ENCODE measurements at places on chromosomes 5 and 9.

GRCh38 chr5:19322716-19323485 is 665.1 kb downstream of the CDH18 start:
- DNase-seq, result peak; percentile 95

DNA sequence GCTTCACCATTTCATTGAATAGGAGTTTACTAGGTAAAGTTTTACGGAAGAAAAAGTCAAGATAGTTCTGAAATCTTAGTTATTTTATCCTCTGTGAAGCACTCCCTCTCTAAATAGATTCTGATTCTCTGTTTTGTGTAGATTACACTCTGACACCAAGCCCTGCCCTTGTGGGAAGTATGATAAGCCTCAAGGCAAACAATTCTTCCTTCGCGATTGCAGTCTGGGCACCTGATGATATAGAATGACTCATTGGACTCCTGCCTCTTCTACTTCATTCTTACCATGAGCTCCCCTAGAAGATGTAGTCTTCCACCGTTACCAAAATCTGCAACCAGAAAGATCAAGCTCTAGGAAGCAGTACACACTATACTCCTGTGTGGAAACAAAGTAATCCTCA is 626.9 kb upstream of the PTGER4 start:
- DNase-seq, result peak; percentile 76

DNA sequence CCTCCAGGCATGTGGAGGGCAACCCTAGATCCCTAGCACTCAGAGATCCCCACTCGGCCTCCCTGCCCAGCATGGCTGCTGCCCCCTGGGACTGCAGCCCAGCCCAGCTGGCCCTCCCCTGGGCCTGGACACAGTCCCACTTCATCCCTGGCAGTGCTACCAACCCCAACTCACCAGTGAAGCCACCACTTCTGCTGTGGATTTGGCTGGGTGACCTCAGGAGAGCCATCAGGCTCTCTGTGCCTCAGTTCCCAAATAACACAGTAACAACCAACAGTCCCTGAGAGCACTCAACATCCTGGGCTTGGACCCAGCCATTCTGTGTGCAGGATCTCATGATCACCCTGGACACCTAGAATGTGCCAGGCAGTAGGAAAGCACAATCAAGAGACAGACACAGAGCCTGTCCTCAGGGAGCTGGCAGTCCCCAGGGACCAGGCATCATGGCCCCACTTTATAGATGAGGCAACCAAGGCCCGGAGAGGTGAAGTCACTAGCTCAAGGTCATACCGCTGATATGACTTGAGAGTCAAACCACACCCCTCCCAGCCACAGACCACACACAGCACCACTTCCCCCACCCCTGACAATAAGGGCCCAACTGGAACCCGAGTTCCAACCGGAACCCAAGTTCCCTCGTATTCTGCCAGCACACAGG is 4.7 kb upstream of the PSMB7 start:
- no peak for DNase-seq

- DNase-seq, result no peak
Measured at GRCh38 chr5:128099944-128100343, 16.4 kb downstream of the SLC12A2 start.

DNA sequence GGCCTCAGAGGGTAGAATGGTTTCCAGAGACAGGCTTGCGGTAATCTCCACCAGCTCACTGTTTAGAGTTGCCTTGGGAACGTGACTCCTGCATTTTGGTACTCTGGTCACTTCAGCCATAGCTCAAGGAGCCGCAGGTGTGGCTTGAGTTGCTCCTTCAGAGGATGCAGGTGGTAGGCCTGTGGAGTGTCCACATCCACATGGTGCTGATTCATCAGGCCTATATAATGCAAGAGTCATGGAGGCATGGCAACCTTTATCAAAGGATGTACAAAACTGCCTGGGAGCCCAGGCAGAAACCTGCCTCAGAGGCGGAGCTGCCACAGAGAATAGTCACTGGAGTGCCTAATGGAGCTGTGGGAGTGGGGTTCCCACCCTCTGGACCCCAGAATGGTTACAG is 114.2 kb downstream of the ANXA1 start:
- DNase-seq, result peak; percentile 25

DNA sequence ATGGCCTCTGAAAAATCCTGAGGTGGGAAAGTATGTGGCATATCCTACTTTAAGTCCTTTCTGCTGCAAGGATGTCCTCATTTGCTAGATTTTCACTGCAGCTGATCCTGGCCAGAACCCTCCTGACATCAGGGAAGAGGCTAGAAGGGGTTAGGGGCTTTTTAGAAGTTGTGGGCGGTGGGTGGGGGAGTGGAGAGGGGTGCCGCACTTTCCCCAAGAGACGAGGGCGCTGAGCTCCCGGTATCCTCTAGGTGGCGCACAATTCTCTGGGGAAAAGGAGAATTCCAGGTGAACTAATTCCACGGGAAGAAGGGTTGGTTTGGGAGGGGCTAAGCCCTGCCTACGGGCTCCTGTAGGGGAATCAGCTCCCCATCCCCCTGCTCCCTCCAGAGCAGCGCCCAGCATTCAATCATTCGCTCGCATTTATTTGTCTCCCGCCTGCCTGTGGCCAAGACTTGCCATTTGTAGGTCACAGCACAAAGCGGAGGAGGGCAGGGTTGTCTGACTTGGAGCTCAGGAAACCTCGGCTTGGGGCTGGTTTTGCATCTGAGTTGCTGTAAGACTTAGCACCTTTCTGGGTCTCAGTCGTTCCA is 42.9 kb upstream of the HAND1 start:
- DNase-seq, result peak; percentile 57

GRCh38 chr9:36025746-36026145 is 11.0 kb upstream of the RECK start:
- DNase-seq, result peak; percentile 66

DNA sequence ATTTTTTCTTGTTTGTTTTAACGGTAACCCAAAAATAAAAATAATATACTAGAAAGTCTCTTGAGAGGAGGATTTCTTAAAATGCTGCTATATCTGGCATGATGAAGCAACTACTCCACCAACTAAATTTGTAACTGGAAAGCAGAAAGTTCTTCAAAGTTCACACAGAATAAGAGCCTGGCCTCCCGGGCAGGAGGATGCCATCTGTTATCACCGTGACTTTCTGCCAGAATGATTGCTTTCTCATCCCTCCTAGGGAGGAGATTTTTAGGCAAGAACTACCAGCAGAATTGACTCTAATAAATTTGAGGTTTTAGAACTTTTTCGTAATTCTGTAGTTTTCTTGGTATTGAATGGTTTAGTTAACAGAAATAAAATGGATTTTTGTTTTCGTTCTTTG is 464.6 kb upstream of the ACTBL2 start:
- no peak for DNase-seq

- no peak for DNase-seq
Measured at GRCh38 chr5:70440-70839, 21.5 kb upstream of the PLEKHG4B start.

DNA sequence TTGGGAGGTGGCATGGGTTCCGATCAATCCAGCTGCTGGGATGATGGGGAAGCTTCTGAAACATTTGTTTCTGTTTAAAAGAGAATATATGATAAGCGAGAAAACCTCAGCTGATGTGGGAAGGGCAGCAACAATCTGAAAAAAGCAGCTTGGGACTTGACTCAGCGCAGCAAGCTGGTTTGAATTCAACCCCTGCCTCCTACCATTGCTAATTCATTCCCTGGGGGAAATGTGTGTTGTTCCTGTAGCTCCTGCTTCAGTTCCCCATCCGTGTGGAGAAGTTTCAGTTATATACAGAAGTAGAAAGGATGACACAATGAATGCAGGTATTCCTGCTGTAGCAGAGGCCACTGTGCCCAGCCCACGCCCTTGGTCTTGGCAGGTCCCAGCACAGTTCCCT is 145.1 kb downstream of the NXNL2 start:
- no peak for DNase-seq

DNA sequence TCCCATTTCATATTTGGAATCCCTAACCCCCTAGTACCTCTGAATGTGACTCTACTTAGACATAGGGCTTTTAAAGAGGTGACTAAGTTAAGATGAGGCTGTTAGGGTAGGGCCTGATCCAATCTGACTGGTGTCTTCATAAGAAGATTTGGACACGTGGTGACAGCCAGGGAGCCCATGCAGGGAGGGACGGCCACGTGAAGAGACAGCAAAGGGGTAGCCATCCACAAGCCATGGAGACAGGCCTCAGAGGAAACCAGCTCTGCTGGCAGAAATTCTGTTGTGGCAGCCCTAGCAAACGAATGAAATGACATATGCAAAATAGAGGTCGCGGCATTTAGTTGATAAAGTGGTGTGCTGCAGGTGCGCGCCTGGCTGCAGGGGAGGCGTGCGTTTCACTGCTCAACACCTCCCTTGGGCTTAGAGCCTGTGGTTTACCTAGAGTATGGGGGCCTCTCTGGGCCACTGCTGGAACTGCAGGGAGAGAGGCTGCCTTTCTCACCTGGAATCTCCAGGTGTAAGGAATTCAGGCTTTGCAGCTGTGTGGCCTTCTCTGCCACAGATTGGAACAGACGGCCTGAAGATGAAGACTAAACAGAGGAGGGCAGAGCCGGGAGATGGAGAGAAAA is 7.1 kb upstream of the AFAP1L1 start:
- peak; percentile 81 for DNase-seq

DNA sequence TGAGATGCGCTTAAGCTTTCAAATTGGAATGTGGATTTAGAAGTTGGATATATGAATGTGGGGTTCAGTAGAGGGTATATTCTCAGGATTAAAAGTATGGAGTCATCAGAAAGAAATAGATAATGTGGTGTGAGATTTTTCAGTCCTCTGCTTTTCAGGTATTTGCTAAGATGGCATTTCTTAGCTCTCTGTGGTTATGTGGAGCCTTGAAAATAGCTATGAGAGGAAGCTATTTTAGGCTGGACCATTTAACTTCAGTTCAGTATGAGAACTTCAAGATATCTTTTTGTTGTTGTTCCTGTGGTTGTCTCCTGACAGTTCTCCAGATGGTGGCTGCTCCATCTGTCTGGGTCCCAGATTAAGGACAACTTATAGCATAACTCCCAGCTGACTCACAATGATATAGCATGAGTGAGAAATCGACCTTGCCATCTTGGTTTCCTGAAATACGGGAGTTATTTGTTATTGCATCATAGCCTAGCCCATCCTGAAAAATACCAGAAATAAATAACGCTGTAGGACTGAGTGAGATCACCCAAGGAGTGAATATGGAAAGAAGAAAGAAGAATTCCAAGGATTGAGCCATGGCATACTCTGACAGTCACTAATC is 461.5 kb downstream of the ANXA1 start:
- DNase-seq, result peak; percentile 37

DNA sequence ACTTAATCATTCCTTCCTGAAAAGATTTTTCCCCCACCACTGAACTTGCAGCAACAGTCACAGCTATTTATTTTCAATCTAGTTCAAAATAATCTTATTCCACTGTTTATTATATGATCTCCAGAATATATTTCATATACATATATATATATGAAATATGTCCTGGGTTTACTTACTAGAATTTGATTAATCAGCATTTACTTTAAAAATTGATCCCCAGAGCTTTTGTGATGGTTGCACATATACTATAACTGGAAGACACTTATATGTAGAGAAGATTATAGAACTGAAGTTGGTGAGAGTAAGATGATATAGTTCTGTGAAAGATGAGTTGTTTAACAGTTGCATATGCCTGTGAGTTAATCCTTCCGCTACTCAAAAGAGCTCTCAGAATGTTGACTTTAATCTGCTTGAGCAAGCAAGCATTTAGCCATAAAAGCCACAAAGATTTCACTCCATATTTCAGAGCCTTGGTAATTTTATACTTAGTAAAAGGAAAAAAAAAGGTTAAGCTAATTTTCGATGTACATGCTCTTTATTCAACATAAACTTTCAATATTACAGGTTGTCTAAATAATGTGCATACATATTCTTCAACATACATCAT is 399.3 kb upstream of the CDH9 start:
- DNase-seq, result no peak

DNA sequence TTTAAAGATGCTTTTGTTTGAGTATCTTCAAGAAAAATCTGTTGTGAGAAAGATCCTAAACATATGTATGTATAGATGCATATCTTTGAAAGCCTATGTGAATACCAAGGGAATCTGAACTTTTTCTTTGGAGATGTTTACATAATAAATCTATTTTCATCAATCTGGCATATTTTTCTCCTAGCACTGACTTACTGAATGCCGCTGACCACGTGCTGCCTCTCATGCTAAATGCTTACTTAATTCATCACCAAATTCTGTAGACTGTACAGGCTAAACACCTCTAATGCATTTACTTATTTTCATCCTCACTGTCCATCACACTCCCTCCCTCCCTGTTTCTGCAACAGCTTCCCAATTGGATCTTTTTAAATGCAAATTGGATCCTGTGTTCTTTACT is 566.2 kb upstream of the WWC1 start:
- no peak for DNase-seq

GRCh38 chr9:131198041-131198715 is 72.8 kb downstream of the NUP214 start:
- DNase-seq, result no peak

DNA sequence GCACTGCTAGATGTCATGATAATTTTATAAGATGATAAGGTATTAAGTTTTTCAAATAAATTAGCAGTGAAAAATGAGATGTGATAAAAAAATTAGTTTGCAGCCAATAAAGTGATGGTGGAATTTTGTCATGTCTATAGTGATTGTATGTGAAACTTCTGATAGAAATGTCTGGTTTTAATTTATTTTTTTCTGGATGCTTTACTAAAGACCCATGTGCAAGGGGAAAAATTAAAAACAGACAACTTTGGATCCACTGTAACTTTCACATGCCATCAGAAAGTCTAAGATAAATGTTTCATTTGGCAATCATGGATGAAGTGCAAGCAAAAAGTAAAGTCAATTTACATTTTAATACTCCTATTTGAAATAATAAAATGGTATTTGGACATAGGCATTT is 4.4 kb upstream of the NDUFS4 start:
- no peak for DNase-seq

DNA sequence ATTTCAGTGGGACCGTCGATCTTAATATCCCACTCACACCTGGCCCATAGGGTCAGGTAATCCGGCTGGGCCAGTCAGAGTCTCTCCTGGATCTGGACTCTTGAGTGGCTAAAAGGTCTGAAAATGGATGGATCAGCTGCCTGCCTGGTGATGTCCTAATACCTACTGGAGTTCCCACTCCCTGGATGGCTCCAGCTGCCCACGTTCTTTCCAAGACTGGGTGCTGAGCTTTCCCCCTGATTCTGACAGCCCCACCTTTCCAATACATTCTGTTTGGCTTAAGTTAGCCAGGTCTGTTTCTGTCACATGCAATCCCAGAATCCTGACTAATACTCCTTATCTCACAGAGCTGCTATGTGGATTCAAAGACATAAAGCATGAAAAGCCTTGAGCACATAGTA is 10.2 kb downstream of the SH3PXD2B start:
- DNase-seq, result peak; percentile 68
